ENCODE measurements at places on chromosomes 16 and 17.

DNA sequence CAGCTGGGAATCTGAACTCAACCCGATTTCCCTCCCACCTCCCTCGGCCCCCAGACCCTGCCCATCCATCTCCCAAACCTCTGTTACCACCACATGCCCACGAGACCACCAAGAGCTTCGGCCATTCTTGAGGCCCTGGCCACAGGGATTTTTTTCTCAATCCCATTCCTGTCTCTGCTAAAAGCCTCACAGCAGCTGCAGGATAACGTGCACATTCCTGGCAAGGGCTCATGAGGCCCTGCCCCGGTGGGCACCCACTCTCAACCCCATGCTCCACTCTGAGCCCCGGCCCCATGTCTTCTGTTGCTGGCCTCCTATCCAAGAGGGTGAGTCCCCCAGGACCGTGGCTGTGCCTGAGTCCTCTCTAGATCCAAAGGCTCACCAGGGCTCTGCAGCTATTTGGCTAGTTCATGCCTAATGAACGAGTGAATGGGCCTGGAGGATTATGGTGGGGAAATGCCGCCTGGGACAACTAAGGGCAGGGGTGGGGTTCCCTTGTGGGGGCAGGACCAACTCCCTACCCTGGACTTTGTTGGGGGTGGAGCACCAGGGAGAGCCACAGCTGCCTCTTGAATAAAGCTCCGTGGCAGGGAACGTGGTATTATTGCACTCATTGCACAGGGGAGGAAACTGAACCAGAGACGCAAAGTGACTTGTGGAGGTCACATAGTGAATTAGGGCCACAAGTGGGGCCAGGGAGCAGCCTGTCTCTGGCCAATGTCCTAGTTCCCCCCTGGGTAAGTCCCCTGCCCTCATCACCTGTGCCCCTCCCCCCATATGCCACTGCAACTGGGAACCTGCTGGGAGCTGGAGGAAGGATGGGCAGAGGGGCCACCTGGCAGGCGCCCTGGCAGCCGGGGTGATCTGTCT is 113.8 kb upstream of the SMURF2 start:
- DNase-seq: no peak

- DNase-seq: no peak
Observed at GRCh38 chr17:64728041-64728695, 66.1 kb upstream of the SMURF2 start.

- DNase-seq: no peak
Observed at GRCh38 chr16:65445313-65446260, 323.7 kb upstream of the CDH11 start.

GRCh38 chr16:83840060-83840617 is 32.4 kb downstream of the HSBP1 start:
- DNase-seq: no peak

- DNase-seq: no peak
Observed at GRCh38 chr17:36928471-36929345, 8.6 kb upstream of the LHX1 start.

DNA sequence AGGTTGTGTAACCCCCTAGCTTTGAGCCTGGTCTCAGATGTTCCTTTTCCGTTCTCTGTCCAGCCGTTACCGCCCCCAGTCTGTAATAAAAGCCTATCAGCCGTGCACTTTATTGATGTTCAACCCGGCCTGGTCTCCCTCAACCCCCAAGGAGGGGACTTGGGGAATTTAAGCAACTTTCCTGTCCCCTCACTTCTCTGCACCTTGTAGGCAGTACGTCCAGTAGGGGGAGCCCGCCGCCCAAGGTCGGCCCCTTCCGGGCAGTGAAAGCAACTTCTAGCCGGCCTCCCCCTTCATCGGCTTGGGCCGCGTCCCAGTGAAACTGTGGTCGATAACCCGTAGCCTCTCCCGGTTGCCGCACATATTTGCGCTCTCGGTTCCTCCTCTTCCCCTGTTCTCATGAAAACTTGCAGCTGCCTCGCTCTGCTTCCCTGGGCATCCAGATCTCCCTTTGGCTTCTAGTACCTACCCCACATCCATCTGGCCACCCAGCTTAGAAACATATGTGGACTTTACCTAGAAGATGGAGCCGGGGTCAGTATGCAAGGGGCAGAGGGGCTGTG is 7.9 kb downstream of the PNPO start:
- peak; percentile 81 for DNase-seq

DNA sequence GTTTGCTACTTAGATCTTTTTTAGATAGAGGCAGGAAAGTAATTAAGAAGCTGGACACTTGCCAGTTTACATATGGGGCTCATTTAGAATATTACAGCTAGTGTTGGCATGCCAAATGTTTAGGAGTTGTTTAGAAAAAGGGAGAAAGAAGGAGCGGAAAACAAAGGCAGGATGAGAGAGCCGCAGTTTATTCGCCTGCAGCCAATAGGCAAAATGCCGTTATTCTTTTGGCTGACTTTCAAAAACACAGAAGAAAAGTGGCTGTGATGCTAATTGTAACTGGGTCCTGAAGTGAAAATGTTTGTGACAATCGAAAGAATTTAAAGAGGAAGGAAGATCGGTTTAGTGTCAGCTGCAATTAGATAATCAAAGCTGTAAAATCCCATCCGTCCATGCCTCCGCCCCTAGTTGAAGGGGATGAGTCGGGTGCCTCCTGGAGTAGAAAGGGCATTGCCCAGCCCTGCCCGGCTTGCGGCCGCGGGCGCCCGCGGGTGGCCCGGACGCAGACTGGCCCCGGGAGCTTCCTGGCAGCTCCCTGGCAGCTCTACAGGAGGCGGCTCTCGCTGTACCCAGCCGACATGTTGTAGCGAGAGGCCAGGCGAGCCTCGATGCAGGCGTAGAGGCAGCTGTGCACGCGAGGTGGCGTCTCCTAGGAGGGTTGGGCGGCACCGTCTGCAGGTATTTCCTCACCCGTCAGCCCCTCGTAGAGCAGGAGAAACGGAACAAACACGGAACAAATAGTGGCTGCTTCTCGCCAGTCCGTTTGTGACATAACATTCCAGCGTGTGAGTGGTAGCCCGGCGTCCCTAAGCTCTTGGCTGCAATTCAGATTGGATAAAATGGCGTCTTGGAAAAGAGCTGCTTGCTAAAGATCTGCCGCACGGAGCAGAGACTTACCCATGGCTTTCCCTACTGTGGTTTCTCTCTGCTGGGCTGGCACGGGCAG is 82.2 kb downstream of the TNRC6C start:
- peak; percentile 35 for DNase-seq

DNA sequence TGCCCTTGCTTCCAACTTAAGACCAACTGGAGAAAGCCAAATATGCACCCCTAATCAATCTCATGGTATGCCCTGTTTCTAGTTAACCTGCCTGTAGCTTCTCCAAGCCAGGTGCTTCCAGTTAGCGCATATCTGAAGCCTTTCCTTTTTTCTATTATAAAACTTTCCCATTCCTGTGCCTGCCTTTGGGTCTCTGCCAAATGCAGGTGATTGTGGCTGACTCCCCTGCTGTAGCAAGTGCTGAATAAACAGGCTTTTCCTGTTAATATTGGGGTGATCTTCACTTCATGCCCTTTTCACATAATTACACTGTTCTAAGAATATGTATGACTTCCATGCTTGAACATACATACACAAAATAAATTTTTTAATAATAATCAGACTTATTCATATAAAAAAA is 207.4 kb downstream of the TANC2 start:
- no peak for DNase-seq

DNA sequence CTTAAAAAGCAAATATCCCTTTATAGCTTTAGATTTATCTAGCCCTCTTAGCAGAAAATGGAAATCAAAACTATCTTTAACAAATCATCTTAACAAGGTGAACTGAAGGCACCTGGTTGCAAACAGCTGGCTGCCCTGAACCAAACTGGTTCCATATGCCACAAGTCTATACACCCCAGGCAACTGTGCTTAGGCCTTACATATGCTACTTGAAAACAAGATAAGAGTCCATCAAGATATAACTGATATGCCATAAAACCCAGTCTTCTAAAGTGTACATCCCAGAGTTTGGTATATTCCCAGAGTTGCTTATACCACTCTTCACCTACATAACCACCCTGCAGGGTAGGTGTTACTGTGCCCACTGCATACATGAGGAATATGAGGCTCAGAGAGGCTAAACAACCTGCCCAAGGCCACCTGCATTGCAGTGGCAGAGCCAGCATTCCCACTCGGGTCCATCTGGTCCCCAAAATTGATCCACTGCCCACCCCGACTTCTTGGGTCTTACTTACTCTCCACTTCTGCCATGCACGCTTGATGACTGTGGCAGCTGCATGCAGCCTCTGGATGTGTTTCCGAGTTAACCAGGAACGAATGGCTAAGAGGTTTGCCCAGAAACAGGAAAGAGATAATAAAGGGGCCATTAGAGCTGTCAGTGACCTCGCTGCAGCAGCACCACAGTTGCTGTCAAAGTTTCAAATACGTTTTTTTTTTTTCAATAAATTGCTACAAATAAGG is 12.2 kb downstream of the ZNHIT3 start:
- no peak for DNase-seq

DNA sequence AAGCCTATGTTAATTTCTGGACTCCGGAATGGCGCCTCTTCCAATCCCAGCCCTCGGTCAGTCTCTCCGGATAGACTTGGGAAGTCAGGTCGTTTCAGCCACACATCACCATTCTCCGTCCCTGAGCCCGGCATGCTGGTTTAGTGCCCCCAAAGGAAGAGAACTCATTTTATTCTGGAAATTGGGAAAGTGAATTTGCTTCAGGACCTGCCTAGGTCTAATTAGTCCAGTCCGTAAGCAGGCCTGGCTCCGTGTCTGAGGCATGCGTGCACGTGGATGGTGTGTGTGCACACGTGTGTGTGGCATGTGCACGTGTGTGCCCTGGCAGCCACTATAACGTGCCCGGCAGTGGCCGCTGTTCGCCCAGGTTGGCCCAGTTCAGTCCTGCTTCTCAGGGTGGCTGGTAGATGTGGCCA is 77.4 kb downstream of the RPA1 start:
- DNase-seq: no peak

GRCh38 chr17:73795730-73796129 is 151.5 kb upstream of the SDK2 start:
- no peak for DNase-seq
